NCI-H446 (cell line): ENCODE measurements at places on chromosomes 13 and 19.

DNA sequence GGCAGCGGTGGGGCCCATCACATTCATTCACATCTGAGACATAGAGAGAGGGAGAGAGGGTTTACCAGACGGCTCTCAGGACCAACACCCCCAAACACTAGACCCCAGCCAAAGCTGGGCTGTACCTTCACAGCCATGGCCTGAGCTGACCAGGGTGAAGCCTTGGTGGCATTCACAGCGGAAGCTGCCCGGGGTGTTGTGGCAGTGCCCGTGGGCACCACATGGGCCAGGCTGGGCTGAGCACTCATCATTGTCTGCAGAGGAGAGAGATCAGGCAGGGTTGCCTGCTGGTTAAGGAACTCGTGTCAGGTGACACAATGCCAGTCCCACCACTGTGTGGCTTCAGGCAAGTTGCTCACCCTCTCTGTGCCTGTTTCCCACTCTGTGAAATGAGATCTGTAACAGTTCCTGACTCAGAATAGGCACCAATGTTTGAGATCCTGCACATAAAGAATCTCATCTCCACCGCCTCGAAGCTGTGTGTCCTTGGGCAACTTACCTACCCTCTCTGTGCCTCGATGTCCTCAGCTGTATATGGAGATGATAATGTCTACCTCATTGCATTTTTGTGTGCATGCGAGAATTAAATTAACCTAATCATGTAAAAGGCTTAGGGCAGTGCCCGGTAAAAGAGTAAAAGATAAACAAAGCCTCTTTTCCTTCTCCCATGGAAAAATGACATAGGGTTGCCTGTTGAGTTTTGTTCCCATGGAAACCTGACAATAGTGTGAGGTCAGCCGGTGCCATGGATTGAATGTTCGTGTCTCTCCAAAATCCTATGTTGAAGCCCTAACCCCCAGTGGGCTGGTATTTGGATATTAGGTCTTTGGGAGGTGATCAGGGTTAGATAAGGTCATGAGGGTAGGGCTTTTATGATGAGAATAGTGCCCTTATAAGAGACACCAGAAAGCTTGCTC is 22.9 kb downstream of the CCL25 start:
- DNase-seq = no peak

DNA sequence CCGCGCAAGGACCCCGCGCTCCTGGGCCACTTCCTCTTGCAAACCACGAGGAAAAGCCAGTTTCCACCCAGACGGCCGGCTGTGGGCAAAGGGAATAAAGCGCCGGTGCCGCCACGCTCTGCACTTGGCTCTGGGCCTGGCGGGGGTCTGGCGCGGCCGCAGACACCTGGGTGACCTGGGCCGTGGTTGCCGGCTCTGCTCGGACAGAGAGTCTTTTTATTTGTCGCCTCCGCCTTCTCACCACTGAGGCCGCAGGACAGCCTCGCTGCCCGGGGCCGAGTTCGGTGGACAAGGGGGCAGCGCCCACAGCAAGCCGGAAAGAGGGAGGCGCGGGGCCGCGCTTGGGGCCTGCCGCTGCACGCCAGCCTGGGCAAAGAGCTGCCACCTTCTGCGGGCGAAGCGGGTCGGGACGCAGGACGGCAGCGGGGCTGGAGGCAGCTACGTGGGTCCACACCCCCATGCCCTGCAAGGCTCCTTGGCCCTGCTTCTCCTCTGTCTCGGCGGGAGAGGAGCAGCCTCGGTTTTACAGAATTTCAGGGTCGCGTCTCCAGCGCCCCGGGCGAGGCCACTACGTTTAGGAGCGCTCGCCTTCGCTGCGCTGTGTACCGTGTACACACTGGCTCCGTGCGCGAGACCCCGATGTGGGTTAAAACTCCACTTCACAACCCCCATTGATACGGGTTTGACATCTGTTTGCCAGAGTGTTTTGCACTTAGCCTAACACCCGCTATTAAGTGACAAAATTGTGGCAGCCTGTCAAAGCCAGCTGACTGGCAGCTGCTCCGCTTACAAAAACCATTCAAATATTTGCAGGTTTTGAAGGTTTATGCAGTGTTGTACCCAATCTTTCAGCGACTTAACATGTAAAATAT is 13.0 kb upstream of the SOX1 start:
- no peak for DNase-seq

- DNase-seq = no peak
Observed at GRCh38 chr13:74068471-74068870, 65.7 kb downstream of the KLF12 start.

DNA sequence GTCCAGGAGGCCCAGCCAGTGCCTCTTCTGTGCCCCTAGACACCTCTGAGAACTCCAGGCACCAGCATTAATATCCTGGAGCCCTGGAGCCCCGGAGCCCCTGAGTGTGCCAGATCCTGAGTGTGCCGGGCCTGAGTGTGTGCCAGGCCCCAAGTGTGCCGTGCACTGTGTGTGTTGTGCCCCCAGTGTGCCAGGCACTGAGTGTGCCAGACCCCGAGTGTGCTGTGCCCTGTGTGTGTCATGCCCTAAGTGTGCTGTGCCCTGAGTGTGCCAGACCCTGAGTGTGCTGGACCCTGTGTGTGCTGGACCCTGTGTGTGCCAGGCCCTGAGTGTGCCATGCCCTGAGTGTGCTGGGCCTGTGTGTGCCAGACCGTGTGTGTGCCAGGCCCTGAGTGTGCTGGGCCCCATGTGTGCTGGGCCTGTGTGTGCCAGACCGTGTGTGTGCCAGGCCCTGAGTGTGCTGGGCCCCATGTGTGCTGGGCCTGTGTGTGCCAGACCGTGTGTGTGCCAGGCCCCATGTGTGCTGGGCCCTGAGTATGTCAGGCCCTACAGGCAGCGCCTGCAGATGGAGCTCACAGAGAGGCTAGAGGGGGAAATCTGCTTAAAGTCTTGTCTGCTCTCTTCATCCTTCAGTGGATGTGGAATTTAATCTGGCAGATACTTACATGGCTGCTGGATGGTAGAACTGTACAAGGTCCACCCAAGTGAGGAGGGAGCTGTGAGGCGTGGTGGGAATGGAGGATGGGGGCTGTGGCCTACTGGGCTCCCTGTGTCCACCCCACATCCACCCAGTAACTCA is 53.9 kb downstream of the C13orf46 start:
- DNase-seq = no peak

DNA sequence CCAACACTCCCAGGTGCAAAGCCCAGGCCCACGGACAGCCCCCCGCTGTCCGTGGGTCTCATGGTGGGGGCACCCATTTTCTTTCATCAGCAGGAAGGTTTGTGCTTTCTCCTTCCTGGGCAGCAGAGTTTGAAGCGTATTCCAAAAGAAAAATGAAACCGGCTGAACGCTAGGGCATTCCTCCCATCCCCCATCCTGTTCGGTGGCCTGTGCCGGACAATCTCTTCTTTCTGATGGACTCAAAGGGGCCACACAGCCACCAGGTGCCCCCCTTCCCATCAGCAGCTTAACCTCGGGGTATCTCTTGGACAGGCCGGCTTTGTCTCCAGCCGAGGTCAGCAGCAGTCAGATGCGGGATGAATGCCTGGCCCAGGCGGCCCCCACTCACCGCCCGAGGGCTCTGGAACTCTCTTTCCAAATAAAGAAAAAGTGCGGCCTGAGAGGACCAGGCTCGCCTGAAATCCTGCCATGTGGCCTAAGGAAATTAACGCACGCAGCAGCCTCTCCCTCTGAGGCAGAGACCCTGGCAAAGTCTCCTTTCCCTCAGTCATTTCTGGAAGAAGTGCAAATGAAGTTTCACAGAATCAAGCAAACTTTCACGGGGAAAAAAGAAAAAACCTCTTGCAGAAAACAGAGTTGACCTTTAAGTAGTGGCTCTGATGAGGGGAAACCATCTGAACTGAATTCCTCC is 67.8 kb downstream of the RASA3 start:
- DNase-seq = no peak

DNA sequence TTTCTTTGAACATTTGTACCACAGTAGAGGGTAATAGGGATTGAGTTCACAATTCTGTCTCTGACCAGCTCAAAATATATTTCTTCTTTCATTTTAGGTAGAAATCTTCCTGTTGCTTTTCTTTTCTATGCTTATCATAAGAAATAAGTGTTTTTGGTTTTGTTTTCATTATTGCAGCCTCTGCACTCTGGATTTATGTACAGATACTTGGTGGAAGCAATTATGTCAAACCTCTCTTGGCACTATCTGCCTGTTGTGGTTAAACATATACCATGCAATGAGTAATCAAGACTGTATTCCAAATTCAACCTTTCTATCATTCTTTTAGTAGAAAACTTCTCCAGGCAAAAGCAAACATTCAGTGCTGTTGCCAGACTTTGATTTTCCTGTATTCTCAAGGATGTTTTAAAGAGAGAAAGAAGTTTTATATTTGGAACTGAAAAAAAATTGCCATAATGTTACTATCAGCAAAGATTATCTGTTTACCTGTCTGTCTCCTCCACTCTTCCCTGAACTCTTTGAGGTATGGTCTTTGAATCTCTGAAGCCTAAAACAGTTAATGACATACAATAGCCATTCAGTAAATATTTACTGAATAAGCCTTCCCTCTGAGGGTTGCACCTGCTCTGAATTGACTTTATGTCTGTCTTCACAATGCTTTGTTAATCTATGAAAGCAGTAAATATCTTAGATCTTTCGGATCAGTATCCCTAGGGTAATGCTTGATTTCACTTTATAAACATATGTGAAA is 612.5 kb upstream of the PRR20A start:
- DNase-seq = no peak

DNA sequence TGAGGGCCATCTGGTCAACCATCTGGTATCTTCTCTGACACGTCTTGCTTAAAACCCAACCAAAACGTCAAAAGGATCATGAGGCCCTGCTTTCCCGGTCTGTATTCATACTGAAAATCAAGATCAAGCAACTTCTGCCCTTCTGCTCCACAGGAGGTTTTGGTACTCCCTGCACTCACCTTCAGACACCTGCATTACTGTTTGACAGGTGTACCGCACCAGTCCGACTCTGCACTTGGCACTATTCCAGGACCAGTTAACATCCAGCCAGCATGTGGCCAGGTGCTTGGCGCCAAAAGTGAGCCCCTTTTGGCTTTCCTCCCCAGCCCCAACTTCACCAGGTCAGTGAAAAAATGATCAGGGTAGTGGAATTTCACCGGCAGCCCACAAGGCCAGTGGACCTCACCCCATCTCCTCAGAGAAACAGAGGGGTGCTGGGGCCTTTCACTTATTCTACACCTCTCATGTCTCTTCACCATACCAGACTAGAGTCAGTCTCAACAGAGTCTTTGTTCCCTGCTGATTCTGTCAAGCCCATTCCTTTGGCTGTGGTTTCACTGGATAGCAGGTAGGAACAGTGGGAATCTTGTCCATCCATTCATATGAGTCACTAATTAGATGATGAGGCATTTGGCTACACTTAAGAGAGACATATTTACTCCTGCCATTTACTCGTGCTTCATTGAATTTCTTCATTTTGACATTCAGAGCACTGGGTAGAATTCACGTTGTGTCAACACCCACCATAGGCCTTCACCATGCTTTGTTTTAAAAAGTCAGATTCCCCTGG is 85.3 kb downstream of the ZNF726 start:
- no peak for DNase-seq

DNA sequence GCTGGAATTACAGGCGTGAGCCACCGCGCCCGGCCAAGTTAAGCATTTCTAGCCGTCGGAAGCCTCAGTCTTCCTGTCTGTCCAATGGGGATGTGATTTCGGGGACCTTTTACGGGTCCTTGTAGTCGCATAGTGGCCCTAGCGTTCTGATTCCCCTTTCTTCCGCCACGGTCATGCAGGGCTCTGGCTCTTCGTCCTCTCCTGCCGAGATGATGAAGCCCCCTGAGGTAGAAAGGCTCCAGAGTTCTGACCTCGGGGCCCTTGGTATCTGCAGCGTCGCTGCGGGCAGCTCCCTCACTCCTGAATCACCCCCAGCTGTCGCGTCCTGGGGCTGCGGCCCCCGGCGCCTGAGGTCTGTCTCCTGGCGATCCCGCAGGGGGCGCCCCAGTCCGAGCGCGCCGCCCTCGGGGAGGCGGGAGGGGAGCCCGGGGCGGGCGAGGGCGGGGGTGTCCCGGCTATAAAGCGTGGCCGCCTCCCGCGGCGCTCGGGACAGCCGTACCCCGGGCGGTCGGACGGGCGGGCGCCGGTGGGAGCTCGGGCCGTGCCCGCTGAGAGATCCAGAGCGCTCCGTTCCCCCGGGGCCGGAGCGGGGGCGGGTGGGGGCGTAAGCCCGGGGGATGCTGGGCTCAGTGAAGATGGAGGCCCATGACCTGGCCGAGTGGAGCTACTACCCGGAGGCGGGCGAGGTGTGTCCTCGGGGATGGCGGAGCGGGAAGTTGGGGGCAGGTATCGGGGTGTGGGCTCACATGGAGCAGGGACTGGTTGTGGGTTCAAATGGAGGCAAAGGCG is at the start of gene FOXA3:
TSS of gene FOXA3 (plus strand) at position 487 of the 789 bp plus-strand sequence. CDS start at position 618, 131 bp downstream.
- peak; percentile 41 for DNase-seq

- DNase-seq = no peak
Observed at GRCh38 chr13:75481176-75482069, 546 bp downstream of the TBC1D4 start.

DNA sequence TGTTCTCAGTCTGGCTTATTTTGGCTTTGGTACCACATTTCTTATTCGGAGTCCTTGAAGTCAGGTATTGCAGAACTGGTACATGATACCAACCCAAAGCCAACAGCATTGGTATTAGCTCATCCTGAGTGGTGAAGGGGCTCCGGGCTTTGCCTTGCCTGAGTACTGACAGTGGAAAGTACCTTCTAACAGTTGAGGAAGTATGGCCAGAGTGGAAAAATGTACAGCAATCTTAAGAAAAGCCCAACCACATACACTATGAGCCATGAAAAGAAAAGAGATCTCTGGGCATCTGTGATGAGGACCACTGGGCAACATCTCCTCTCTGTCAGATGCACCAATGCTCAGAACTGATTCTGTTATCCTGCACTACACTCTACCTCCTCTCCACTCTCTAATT is 8.3 kb downstream of the LCP1 start:
- DNase-seq = no peak

GRCh38 chr13:47917022-47917574 is 84.0 kb downstream of the SUCLA2 start:
- no peak for DNase-seq

DNA sequence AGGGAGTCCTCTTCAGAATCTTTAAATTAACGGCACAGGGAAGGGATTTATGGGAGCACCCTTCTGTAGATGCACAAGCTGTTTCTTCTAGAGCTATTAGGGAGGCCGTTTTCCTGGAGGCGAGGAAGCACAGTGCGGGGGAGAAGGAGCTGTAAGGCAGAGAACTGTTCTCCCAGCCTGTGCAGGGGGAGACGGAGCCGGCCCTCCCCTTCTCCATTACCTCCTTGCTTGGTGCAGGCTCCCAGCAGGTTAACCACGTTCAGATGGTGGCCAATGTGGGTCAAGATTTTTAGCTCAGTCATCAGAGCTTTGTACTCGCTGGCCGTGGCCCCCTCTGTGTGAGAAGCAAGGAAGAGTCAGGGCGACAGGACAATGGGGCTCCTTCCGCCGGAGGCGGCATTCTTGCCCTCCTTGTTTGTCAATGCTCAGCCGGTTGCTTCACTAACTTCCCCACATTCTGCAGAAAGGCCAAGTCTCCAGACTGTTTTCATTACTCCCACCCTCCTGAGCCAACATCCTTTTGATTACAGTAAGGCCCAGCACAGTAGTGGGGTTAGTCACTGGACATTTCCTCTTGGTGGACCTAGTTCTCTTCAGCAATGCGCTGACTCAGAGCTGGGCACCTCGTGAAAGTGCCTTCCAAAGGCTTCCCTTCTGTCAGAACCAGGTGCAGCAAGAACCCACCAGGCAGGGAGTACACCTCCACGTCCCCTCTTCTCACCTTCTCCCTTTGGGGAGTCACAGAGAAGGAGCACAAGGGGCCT is 165.4 kb downstream of the FLT1 start:
- no peak for DNase-seq
